ENCODE measurements at places on chromosomes 7 and 10. TPM values are rescaled to one million over a fixed set of nuclear protein-coding genes. Genes with fewer than 3 reads are reported as not detected.

GRCh38 chr10:104403636-104404035, 50.0 kb downstream of the CFAP58 start:
- no peak for DNase-seq

DNA sequence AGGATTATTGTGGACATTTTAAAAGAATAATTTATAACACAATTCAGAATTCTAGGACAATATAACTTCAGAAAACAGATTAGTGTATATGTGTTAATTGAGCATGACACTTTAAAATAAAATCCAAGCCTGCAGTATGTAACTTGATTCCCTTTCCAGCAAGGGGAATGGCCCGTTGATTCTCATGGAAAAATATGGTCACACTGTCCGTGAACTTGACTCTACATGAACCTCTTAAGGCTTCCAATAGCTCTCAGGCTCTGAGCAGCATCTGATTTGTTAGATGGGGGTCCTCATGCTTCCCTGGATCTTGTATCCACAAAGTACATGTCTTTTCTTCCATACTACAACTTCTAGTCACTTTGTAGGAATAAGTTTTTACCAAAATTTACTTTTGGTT, 85.5 kb upstream of the AKR1E2 start:
- DNase-seq, result no peak

- DNase-seq, result no peak
These were observed 448 bp downstream of the ITGA8 start for GRCh38 chr10:15719049-15719898.

DNA sequence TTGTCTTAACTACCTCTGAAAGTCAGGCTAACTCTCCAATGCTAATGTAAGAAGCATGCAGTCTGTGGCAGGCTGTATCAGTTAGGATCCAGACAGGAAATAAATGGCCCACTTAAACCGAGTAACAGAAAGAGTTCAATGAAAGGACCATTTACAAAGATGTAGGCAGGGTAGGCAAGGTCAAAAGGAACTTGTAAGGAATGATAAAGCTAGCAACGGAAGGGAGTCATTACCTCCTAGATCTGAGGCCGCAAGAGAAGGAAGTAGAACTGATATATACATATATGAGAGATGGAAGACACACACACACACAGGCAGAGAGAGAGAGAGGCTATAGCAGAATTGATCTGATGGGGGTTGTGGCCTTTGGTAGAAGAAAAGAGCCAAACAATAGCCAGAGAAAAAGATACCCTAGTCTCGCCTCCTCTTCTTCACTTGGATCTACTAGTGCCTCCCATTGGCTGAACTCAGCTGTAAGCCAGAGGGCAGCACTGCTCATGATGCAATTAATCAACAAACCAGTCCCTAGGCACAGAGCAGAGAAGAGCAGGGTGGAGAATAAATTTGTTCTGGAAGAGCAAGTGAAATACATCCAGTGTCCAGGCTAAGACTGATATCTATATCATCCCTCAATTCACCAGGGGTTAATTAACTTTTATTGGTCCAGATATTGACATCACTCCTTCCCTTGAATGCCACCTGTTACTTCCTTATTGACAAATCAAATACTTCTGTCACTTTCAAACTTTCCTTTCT, 91.2 kb downstream of the LSMEM1 start:
- no peak for DNase-seq

DNA sequence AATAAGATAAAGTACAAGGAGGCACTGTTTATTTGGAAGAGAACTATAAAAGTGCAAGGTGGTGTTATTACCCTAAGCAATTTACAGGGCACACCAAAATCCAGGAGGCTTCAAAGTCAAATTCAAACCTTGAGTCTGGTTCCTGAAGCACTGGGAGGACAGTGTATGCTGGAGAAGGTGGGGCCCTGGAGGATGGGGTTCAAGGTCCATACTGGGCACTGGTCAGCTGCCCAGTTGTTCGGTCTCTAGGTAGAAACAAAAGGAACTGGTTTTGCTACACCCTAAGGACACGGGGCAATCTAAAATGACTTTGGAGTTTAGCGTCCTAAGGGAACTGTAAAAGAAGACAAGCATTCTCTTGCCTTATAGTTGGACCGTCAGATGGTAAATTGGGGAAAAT, 78.4 kb upstream of the ELMO1 start:
- DNase-seq, result peak; percentile 54

- DNase-seq, result no peak
These were observed 944 bp downstream of the RHBDD2 start for GRCh38 chr7:75879771-75880184.

The PNLIP gene
- total RNA-seq, result 3.1 TPM

- no peak for DNase-seq
These were observed 4.5 kb downstream of the TNS3 start for GRCh38 chr7:47577321-47577919.

- no peak for DNase-seq
These were observed 71.9 kb upstream of the TOMM7 start for GRCh38 chr7:22894546-22894945.

The GPR26 gene
- not detected for total RNA-seq

The SCART1 gene
- total RNA-seq, result 0.53 TPM

The SAP25 gene
- total RNA-seq, result 0.86 TPM

DNA sequence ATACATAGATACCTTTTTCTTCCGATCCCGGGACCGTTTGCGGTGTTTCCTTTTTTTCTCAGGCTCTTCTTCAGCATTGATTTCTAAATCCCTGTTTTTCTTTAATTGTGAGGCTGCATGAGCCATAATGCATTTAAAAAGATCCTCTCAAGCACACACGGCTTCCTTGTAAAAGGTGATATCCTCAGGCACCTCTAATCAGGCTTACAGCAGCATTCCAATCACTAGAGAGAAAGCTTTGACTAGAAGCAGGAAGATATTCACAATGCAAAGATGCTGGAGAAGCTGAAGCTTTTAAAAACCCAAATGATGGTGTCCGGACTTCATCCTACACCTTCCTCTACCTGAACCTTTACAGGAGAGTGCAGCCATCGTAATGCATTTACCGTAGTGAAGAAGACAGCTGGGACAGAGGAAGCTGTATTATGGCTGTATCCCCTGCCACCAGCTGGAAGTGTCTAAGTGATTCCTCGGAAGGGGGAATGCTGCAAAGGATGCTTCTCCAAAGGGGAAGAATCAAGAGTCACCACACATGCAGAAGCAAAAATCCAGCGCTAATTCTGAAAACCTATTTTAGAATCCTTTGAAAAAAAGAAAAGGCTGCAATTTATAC, at the start of gene ANK3:
TSS of gene ANK3 (minus strand) at position 463 of the 613 bp plus-strand sequence. CDS start at position 126, 337 bp downstream.
- no peak for DNase-seq

The ALOX5 gene
- total RNA-seq, result 4.8 TPM

The DENND10 gene
- 23.1 TPM for total RNA-seq

The KCNK18 gene
- not detected for total RNA-seq

DNA sequence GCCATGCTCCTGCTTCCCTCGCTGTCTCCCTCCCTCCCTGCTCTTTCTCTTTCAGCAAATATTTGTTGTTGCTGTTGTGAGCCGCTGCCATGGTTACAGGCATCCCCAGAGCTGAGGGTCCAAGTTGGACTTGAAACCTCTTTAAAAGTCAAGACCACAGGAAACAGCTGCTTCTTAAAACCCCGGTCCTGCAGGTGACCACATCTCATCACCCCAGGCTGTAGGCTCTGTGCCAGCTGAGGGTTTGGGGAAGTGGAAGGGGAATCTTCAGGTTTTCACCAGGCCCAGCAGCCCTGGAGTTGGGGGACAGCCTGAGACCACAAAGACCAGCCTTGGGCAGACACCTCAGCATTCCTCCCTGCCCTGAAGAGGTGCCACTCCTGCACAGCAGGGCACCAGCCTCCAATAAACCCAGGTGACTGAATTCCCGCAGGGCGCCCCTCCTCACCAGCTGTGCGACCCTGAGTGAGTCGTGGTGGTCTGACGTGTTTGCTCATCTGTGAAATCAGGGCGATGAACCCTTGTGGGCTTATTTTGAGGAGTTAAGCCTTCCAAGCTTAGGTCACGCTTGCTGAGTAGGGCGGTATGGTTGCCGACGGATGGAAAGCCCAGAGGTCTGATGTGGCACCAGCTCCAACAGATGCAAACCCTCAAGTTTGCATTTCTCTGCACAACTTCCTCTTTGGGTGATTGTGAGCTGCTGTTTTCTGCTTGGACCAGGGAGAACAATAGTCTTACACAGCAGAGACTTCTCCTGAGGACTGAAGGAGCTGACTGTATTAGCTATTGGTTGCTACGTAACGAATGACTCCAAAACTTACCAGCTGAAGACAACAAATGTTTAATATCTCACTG, 24.8 kb downstream of the NPTX2 start:
- no peak for DNase-seq

GRCh38 chr7:150876817-150877526, 24.7 kb downstream of the AOC1 start:
- DNase-seq, result peak; percentile 51
